Transverse colon (tissue), 4 donors: ENCODE measurements at places on chromosomes 13 and 19. TPM values are rescaled to one million over a fixed set of nuclear protein-coding genes. Genes with fewer than 3 reads are reported as not detected.

The PSG5 gene
- not detected for total RNA-seq

The ZNF274 gene
- total RNA-seq, result 19.0 TPM

The DACH1 gene
- total RNA-seq, result 3.5 TPM

The SWSAP1 gene
- 2.6 TPM for total RNA-seq

The ZNF554 gene
- total RNA-seq, result 4.2 TPM

DNA sequence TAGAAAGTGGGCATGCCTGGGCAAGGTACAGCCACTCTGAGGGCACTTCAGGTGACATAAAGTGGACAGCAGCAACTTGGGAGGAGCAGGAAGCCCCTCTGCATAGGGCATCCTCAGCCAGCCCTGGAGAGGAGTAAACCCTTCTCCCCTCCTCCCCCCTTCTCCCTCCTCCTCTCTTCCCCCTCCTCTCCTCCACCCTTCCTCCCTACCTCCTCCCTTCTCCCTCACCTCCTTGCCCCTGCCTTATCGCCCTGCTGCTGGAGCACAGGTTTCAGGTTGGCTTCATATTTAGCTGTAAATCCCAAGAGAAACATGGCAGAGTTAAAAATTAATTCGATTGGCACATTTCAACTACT is 30.5 kb upstream of the ATP12A start:
- peak overlapping the region; percentile 35 for H3K27ac ChIP-seq
- peaks cover 16% of the 10 kb centered on the region for H3K4me1 ChIP-seq
- H3K4me3 ChIP-seq, result no peak overlapping the region
- DNase-seq, result no peak
- no peaks in the 10 kb centered on the region for H3K36me3 ChIP-seq

DNA sequence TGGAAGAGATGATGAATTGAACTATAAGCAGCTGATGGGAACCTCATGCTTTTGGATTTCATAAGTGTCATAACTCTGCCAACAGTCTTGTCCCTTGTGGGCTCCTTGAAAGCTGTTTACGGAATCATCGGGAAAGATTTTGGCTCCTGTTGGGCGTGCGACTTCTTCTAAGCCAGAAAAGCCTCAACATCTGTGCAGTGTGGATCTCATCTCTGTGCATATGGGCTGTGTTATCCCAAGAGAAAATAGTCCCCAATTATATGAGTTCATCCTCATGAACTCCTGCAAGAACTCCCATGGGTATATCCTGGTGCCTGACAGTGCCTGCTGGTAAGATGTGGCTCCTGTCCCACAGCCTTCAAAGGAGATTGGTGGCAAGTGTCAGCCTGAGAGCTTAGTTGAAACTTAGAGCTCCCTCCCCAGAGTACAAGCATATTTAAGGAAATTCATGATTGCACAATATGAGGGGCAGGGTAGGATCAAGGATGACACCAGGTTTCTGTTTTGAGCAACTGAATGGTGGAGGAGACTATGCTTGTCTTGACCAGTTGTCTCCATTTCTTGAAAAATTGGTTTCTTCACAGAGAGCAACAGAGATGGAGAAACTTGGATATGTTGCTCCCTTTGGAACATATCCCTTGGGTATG is 243.5 kb downstream of the ITGBL1 start:
- H3K4me3 ChIP-seq, result no peak overlapping the region
- no peaks in the 10 kb centered on the region for H3K27me3 ChIP-seq
- H3K4me1 ChIP-seq, result no peaks in the 10 kb centered on the region
- no peaks in the 10 kb centered on the region for H3K36me3 ChIP-seq
- DNase-seq, result no peak

DNA sequence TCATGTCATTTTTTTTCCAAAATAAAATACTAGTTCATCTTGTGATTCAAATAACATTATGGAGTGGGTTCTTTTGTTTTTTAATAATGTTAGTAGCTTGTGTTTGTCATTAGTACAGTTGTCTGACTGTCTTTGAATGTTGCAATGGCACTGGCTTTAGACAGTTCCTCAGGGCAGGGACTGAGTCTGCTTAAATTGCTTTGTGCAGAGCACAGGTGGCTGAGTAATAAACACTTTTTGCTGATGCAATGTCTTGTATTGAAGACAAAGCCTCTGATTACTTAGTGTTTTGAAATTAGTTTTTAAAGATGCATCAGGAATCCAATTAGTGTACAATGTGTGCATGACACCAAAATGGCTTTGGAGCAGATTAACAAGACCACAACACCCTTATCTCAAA is 88.7 kb upstream of the PCDH9 start:
- DNase-seq, result no peak
- H3K36me3 ChIP-seq, result no peaks in the 10 kb centered on the region
- no peaks in the 10 kb centered on the region for H3K4me1 ChIP-seq
- H3K4me3 ChIP-seq, result no peak overlapping the region
- no peak overlapping the region for H3K27ac ChIP-seq

DNA sequence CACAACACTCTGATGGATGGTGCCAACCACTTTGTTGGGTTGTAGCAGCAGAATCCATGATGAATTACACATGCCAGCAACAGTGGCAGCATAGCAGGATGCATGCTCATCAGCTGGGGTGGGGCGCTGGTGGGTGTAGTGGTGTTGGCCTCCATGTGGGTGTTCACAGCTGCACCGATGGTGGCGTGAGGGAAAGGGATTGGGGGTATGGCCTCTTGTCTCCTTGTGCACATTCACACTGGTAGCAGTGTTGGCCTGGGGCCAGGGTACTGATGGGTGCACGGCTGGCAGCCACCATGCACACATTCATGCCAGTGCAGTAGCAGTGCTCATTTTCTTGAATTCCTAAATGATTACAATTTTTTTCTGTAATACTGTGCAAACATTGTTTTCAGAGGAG is 2748.8 kb upstream of the PCDH20 start:
- H3K4me3 ChIP-seq, result no peak overlapping the region
- no peaks in the 10 kb centered on the region for H3K36me3 ChIP-seq
- H3K4me1 ChIP-seq, result no peaks in the 10 kb centered on the region
- no peak overlapping the region for H3K27ac ChIP-seq

- H3K27me3 ChIP-seq, result no peaks in the 10 kb centered on the region
- peak overlapping the region; percentile 2 for H3K27ac ChIP-seq
- DNase-seq, result peak; percentile 61
- H3K4me3 ChIP-seq, result no peak overlapping the region
- peaks cover 8% of the 10 kb centered on the region for H3K4me1 ChIP-seq
Measured at GRCh38 chr19:45419396-45419795, 4.3 kb downstream of the ERCC1 start.

DNA sequence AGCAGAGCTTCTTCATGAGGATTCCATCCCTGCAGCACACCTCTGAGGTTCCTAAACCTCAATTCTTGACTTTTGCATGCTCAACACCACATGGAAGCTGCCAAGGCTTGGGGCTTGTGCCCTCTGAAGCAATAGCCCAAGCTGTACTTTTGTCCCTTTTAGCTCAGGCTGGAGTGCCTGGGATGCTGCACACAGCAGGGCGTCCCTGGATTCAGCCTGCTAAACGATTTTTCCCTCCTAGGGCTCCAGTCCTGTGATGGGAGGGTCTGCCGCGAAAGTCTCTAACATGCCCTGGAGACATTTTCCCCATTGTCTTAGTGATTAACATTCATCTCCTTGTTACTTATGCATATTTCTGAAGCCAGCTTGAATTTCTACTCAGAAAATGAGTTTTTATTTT is 98.3 kb downstream of the SLITRK5 start:
- no peak overlapping the region for H3K4me3 ChIP-seq
- no peak for DNase-seq
- H3K36me3 ChIP-seq, result no peaks in the 10 kb centered on the region
- H3K27me3 ChIP-seq, result no peaks in the 10 kb centered on the region
- no peaks in the 10 kb centered on the region for H3K4me1 ChIP-seq

DNA sequence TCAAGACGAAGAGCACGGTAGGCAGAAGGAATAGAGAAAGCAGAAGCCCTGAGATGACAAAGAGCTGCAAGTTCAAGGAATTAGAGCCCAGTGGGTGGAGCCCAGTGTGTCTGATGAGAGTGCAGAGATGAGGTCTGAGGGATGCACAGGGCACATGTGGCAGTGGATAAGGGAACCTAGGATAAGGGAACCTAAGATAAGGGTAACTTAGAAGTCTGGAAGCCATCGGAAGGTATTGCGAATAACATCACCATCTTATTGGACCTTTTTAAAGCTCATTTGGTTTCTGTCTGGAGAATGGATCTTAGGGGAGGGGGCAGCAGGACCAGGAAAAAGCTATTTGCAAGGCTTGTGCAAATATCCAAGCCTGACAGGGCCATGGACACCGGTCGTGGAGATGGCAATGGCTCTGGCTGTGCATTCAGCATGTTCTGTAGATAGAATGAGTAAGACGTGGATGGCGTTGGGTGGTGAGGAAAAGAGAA is 1.3 kb downstream of the FPR3 start:
- H3K4me1 ChIP-seq, result no peaks in the 10 kb centered on the region
- peak overlapping the region; percentile 23 for H3K27ac ChIP-seq
- H3K27me3 ChIP-seq, result no peaks in the 10 kb centered on the region

GRCh38 chr19:55275851-55276719 is 3.8 kb downstream of the HSPBP1 start:
- no peaks in the 10 kb centered on the region for H3K27me3 ChIP-seq
- no peak overlapping the region for H3K4me3 ChIP-seq
- DNase-seq, result no peak
- no peaks in the 10 kb centered on the region for H3K36me3 ChIP-seq

- H3K4me1 ChIP-seq, result peaks cover 27% of the 10 kb centered on the region
- no peak overlapping the region for H3K27ac ChIP-seq
- peak; percentile 65 for DNase-seq
- H3K27me3 ChIP-seq, result no peaks in the 10 kb centered on the region
Measured at GRCh38 chr19:4870025-4870700, 2.7 kb upstream of the PLIN3 start.

GRCh38 chr13:110352735-110353134 is 45.7 kb downstream of the COL4A2 start:
- no peaks in the 10 kb centered on the region for H3K27me3 ChIP-seq
- no peaks in the 10 kb centered on the region for H3K36me3 ChIP-seq
- peak overlapping the region; percentile 85 for H3K27ac ChIP-seq
- peaks cover 24% of the 10 kb centered on the region for H3K4me1 ChIP-seq

GRCh38 chr13:40993987-40994386 is 25.1 kb downstream of the ELF1 start:
- peaks cover 82% of the 10 kb centered on the region for H3K4me1 ChIP-seq
- H3K4me3 ChIP-seq, result no peak overlapping the region
- no peaks in the 10 kb centered on the region for H3K27me3 ChIP-seq

GRCh38 chr13:107231944-107232343 is 664.0 kb upstream of the ARGLU1 start:
- H3K4me3 ChIP-seq, result no peak overlapping the region
- H3K4me1 ChIP-seq, result no peaks in the 10 kb centered on the region
- no peak overlapping the region for H3K27ac ChIP-seq
- H3K27me3 ChIP-seq, result no peaks in the 10 kb centered on the region
- H3K36me3 ChIP-seq, result no peaks in the 10 kb centered on the region

DNA sequence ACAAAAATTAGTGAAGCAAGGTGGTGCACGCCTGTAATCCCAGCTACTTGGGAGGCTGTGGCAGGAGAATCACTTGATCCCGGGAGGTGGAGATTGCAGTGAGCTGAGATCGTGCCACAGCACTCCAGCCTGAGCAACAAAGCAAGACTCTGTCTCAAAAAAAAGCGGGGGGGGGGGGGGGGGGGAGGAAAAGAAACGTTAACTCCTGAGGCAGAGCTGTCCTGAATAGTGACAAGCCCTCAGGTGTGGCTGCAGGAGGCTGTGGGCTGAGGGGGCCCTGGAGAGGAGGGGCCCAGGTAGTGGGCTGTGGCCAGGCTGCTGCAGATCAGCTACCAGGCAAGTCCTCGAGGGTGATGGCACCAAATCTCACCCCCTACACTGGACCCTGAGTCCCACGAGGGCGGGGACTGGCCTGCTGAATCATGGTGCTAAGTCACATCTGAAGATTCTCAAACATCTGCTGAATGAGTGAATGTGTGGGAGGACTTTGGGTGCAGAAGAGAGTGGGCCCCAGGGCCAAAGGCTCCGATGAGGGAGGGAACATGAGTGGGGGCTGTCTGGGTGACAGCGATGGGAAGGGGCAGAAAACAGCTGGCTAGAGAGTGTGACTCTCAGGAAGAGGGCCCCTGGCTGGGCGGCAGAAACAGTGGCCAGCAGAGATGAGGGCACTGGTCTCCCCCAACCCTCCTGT is 24.6 kb upstream of the ATP1A3 start:
- no peaks in the 10 kb centered on the region for H3K36me3 ChIP-seq
- H3K4me3 ChIP-seq, result no peak overlapping the region
- no peaks in the 10 kb centered on the region for H3K27me3 ChIP-seq
- H3K4me1 ChIP-seq, result no peaks in the 10 kb centered on the region
- DNase-seq, result no peak

GRCh38 chr13:44578067-44578400 is 1.9 kb upstream of the TSC22D1 start:
- H3K36me3 ChIP-seq, result no peaks in the 10 kb centered on the region
- DNase-seq, result no peak
- H3K27ac ChIP-seq, result peak overlapping the region; percentile 99
- peaks cover 8% of the 10 kb centered on the region for H3K4me1 ChIP-seq
- H3K4me3 ChIP-seq, result peak overlapping the region; percentile 79
- no peaks in the 10 kb centered on the region for H3K27me3 ChIP-seq

DNA sequence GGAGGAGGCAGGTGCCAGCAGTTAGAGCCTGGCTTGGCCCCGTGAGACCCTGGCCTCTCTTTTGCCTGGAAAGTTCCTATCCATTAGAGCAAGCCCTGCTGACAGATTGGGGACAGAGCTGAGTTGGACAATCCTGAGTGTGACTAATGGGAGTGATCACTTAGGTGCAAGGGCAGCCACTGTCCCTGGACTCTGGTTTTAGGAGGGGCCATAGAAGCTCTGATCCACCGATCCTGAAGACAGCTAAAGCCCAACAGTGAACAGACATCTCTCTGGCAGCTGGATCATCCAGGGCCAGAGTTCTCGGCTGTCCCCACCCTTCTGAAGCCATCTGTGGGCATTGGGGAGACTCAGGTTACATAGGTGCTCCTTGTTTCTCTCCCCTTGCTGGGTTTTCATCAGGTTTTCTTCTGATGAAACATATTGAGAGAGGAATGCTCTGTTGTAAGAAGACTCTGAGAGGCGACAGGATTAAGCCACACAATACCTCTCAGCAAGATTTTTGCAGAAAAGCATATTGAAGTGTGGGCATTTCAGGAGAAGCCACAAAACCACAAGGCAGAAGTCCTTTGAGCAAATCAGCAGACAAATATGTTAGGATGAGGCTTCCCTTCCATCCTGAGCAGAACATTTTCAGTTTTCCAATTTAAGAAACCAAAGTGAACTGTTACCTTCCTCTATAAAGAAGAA is 288.0 kb upstream of the MAB21L1 start:
- no peak for DNase-seq
- H3K27ac ChIP-seq, result no peak overlapping the region
- no peaks in the 10 kb centered on the region for H3K4me1 ChIP-seq

GRCh38 chr13:99296398-99296797 is 10.8 kb downstream of the GPR183 start:
- no peaks in the 10 kb centered on the region for H3K27me3 ChIP-seq
- peak overlapping the region; percentile 33 for H3K27ac ChIP-seq
- peaks cover 16% of the 10 kb centered on the region for H3K4me1 ChIP-seq
- no peak for DNase-seq
- no peaks in the 10 kb centered on the region for H3K36me3 ChIP-seq
- H3K4me3 ChIP-seq, result no peak overlapping the region

- DNase-seq, result no peak
- no peaks in the 10 kb centered on the region for H3K4me1 ChIP-seq
- no peak overlapping the region for H3K27ac ChIP-seq
- H3K36me3 ChIP-seq, result no peaks in the 10 kb centered on the region
- H3K4me3 ChIP-seq, result no peak overlapping the region
Measured at GRCh38 chr19:29089315-29089870, 123.6 kb downstream of the UQCRFS1 start.
